ENCODE measurements at places on chromosomes 12 and 14. TPM values are rescaled to one million over a fixed set of nuclear protein-coding genes. Genes with fewer than 3 reads are reported as not detected.

GRCh38 chr14:23033251-23033727, 1.4 kb downstream of the PSMB5 start:
- no peak for DNase-seq

DNA sequence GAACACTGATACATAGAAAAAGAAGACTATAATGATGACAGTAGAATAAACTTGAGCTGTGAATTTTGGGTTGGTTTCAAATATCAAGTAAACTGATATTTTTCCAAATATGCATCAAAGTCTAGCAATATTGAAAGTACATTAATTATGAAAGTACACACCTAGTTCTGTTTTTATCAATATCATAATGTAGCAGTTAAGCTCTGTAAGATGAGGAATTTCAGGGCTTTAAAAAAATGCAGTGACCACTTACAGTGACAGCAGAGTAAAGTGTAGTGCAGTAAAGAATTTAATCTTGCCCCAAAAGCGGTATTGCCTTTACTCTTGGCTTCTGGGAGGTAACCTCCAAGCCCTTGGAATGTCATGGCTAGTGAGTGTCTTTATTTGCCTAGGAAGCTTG, 102.9 kb upstream of the ABCD2 start:
- DNase-seq = no peak

GRCh38 chr14:33776871-33777270, 174.0 kb downstream of the EGLN3 start:
- DNase-seq = no peak

DNA sequence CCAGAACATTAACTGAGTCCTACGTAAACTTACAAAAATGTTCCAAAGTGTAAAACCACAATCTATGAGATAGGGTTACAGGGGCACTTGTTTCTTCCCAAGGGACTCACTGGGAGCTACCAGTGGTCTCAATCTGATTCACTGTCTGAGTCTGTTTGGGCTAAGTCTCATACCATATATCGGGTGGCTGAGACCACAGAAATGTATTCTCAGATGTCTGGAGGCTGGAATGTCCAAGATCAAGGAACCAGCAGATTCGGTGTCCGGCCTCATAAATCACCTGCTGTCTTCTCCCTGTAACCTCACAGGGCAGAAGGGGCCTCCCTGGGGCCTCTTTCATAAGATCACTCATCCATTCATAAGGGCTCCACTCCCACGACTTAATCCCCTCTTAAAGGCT, 616.3 kb upstream of the TMEM132C start:
- no peak for DNase-seq

- no peak for DNase-seq
These were observed 1756.8 kb upstream of the SEL1L start for GRCh38 chr14:83290447-83290846.

DNA sequence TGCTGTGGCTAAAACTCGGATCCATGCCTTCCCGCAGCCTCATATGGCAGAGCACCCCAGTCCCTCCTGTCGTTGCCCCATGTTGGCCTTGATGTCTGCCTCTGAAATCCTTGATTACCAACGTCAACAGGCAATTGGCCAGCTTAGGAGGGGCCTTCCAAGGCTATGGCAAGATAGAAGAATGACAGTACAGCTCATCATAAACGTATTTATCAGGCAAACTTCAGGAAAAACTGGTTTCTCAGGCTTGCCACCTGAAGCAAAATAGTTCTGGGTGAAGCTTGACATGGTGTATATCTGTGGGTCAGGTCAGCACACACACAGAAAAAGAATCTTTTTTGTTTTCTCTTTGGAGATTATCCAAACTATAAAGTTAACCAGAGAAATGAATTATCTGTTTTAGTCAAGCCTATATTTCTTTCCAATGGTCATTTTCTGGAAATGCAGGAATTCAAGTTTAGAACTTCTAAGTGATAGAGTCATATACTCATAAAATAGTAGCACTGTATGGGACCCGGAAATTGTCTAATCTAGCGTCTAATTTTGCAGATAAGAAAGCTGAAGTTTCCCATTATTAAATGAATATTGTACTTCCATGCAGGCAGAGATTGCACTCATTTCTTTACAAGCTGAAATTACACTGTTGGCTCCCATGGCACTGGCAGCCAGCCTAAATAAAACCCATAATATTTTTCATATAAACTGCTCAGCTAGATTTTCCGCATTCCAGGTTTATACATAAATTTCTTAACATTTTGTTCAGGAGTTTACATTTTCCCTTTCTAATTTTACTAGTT, 24.4 kb upstream of the DUSP16 start:
- DNase-seq = no peak

Gene RERGL
- total RNA-seq = 2.1 TPM

Gene NRIP2
- total RNA-seq = 3.2 TPM

Gene GPR84
- 0.22 TPM for total RNA-seq

Measured in Right ventricle myocardium inferior (tissue), 1 donor.